ENCODE measurements at places on chromosomes 7 and 10. TPM values are rescaled to one million over a fixed set of nuclear protein-coding genes. Genes with fewer than 3 reads are reported as not detected.

The CPED1 gene
- 0.09 TPM for total RNA-seq

The CTAGE4 gene
- 1.4 TPM for total RNA-seq

The ATOH7 gene
- total RNA-seq, result not detected

The SPDYE11 gene
- total RNA-seq, result not detected

DNA sequence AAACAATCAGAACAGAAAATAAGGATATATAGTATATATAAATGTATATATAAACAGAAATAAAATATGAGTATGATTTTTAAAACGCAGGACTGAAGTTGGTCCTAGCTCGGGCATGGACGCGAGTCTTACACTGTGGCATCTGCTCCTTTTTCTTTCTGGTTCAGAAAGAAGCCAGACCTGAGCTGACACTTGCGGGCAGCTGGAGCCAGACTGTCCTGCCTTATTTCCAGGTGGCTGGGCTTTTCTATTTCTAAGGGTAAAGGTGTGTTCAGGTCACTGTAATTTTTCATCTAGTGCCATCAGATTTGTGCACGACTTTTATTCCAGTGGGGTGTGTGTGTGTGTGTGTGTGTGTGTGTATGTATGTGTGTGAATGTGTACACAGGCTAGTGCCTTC is 166.4 kb downstream of the GALNT17 start:
- no peak for DNase-seq

GRCh38 chr10:122495406-122496340 is 34.3 kb downstream of the HTRA1 start:
- no peak for DNase-seq

DNA sequence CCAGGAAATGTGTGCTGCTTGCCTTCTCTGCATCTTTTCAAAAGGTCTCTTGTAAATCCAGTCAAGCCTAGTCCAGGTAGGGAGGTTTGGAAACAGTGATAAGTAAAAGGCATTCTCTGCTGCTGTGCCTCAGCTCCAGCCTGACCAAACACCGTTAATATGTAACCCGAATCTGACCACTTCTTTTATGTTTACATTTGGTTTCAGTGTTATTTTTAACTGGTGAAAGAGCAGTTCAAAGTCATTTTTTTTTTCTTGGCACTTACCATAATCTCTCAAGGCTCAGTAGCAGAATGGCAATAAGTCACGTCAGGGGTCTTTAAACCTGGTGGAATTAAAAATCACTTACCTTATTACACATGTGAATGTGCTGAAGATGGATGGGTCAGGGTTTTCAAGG is 216.8 kb downstream of the PTEN start:
- no peak for DNase-seq

All from CD8-positive, alpha-beta memory T cell (primary cell).